ENCODE measurements at places on chromosomes 3 and 15.
A peak's percentile ranks its signal among the peaks of the same experiment; 100 is the strongest.

- DNase-seq, result no peak
Measured at GRCh38 chr3:113268311-113268710, 57.0 kb downstream of the BOC start.

DNA sequence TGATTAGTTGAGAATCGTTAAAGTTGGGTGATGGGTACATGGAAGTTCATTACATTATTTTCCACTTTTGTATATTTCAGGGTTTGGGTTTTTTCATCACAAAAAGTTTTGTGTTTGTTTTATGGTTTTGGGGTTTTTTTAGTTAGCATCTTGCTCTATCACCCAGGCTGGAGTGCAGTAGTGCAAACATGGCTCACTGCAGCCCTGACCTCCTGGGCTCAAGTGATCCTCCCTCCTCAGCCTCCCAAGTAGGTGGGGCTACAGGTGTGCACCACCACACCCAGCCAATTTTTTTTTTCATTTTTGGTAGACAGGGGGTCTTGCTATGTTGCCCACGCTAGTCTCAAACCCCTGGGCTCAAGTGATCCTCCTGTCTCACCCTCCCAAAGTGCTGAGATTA lies 100.1 kb upstream of the CHD2 start:
- DNase-seq, result no peak

DNA sequence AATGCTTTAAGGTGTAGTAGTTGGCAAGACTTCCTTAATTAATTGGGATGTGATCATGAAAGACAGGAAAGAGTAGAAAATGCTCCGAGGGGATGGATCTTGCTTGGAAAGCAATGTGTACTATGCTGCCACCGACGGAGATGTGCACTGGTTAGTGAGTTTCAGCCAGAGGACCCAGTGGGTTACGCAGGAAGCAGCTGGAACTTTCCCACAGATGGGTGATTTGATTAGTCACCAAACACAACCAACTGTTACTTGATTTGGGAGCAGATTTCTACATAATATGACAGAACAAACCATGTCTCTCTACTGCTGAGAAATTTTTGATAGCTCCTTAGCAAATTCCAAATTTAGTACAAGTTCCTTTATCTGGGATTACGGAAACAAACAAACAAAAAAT lies 245.4 kb upstream of the MCTP2 start:
- DNase-seq, result no peak

- DNase-seq, result peak; percentile 34
Measured at GRCh38 chr3:156174229-156174847, 54.0 kb downstream of the KCNAB1 start.

DNA sequence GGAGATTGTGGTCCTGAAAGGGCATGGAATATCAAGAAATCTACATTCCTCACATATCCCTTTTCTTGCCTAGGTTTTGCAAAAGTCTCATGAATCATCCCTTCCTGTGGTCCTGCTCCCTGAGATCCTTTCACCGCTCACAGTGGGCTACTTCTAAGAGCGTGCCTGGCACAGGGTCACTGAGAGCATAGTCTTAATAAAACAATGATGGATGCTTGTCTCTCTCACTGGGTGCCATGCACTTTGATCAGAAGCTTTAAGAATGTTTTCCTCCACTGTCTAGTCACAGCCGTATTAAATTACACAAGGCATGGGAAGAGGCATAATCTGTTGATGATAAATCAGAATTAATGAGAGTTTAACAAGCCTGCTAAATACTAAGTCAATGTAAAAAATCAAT lies 269.7 kb upstream of the ATP10A start:
- no peak for DNase-seq

GRCh38 chr3:167469381-167469780 lies 4.5 kb downstream of the SERPINI2 start:
- DNase-seq, result no peak

GRCh38 chr3:69568458-69568857 lies 170.8 kb upstream of the MITF start:
- DNase-seq, result no peak

DNA sequence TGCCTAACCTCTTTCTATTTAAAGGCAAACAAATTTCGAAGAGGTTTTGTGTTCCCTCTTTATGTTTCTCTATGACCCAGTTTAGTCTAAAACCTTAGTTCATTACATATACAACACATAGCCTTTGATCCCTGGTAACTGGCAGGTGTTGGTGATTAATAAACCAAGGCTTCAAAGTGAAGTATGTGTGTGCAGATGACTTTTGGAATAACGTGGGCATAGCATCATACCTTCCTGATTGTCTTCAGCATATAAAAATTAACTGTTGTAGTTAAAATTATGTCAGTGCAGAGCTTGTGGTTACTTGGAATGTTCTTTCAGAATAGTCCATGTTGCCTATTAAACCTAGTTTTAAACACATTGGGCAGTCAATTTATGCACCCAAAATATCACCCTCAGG lies 608.3 kb downstream of the ROBO2 start:
- no peak for DNase-seq

GRCh38 chr15:88274553-88275460 lies 18.3 kb upstream of the NTRK3 start:
- DNase-seq, result peak; percentile 77

- DNase-seq, result no peak
Measured at GRCh38 chr3:11989383-11990038, 14.7 kb upstream of the SYN2 start.

- DNase-seq, result no peak
Measured at GRCh38 chr3:171801738-171802589, 8.3 kb downstream of the PLD1 start.
